ENCODE measurements at places on chromosomes 11 and 22.

DNA sequence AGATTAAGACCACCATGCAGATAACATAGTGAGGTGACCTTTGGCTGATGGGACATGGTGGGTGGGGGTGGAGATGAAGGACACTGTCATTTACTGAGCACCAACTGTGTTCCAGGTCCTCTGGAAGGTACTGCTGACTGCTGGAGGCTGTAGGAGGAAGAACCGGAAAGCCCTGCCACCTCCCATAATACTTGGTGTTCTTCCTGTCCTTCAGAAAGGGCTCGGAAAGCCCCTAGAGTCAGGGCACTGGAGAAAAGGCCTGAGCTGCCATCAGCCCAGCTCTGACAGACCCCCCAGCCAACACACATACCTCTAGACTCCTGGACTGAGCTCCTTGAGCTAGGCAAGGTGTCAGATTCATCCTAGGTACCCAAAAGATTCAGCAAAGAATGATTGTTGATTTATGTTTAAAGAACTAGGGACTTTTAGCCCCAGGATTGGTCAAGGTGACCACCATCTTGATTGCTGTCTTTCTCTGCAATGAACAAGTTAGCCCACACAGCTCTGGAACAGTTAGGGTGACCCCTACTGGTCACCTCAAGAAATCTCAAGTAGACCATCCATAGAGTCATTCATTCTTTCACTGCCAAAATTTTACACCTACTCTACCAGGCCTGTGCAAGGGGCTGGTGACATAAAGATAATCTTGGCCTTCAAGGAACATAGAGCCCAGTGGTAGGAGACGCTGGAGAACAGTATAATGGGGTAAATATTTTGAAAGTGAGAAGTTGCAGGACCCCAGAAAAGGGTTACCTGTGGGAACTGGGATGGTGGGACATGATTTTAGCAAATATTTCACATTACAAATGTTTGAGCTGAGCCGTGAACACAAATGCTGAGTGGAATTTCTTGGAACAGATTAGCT lies 39.4 kb downstream of the IRAG1 start:
- DNase-seq: no peak

- no peak for DNase-seq
These were observed 23.4 kb downstream of the GTPBP1 start for GRCh38 chr22:38728871-38729796.

GRCh38 chr22:49963647-49964026 lies 3.1 kb downstream of the PIM3 start:
- no peak for DNase-seq

DNA sequence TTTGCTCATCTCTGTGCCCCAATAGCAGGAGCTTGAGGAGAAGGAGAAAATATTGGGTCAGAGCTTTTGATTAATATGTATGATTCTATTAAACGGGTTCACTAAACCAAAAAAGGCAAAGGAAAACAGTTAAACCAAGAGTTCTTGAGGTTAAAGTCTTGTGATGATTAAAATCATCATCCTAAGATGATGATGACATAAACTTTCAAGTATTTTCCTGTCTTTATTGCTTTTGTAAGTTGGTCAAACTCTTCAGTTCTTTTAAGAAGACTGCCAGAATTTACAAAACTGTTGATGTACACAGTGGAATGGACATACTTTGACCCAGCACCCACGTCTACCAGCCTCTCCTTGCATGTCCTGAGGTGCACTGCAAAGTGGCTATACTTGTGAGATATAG lies 41.0 kb downstream of the FDX1 start:
- no peak for DNase-seq

GRCh38 chr11:19656140-19656541 lies 56.5 kb upstream of the NAV2 start:
- DNase-seq: no peak

GRCh38 chr11:11117730-11118129 lies 235.3 kb downstream of the CSNK2A3 start:
- no peak for DNase-seq

DNA sequence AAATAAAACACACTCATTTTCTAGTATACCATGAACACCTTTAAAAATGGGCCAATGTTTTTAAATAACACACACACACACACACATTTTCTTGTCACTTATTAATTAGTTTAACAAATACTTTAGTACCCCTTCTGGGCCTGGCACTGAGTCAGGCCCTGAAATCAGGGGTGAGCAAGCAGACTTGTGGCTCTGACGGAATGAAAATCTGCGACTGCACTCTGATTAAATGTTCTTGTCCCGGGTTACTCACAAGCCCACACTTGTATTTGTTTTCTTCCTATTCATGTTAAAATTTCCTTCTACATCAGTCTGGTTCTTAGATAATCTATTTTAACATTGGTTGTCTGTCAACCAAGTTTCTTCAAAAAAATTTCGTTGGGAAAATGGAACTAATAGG lies 43.0 kb upstream of the PDGFD start:
- DNase-seq: no peak

- DNase-seq: no peak
These were observed 12.3 kb downstream of the TMEM216 start for GRCh38 chr11:61404641-61405040.

All from NCI-H524 (cell line).